ENCODE measurements at places on chromosomes 7 and 10. TPM values are rescaled to one million over a fixed set of nuclear protein-coding genes. Genes with fewer than 3 reads are reported as not detected.

DNA sequence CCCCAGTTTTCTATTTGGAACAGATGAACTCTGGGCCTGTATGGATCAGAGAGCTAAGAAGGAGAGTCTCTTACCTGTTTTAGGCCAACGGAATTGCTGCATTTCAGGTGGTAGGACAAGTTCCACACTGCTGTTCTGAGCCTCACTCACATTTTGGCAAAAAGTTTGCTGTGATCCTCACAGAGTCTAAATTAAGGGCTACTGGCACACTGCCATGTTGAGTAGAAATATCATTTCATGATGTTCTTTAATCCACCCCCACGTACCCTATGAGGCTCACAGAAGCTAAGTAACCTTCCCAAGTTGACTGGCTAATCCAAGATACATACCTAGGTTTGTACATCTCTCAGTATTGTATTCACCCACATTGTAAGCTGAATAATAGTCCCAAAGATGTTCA, 447.2 kb downstream of the INHBA start:
- no peak overlapping the region for H3K27ac ChIP-seq
- H3K4me3 ChIP-seq, result no peak overlapping the region
- DNase-seq, result no peak
- H3K27me3 ChIP-seq, result no peaks in the 10 kb centered on the region
- H3K4me1 ChIP-seq, result no peaks in the 10 kb centered on the region
- no peaks in the 10 kb centered on the region for H3K36me3 ChIP-seq

DNA sequence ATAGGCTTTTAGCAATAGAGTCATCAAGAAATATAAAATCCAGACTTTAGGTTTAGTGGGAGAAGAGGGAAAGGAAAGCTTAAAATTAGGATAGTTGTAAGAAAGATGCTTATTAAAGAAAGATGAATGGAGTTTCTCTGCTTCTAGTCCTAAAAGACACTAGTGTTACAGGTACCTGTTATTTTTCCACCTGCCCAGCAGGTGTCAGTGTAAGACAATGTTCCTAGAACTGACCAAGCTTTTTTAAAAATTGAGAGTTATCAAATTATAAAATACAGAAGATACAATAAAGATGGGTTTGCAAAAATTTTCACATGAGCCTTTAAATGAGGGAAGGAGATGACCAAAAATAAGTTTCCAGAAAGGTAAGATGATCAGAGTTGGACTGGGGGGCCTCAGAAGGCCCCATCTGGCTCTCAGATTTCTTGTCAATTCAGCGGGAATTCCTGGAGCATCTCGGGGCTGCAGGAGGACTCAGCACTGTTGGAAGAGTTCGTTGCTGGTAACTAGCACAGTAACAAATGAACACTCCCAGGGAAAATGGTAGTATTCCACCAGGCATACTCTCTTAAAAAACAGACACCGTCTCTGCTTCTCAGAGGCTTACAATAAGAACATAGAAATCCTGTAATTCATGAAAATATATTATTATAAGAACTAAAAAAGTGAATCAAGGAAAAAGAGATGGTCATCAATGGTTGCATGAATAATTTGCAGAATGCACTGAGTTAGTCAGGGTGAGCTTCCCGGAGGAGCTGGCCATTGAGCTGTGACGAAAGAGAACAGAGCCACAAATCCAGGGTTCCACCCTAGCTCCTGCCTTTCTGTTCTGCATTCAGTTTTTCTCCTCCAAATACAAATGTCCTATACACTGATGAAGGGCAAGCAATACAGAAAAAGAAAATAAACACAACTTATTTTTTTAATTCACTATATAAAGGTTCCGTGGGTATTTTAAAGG, 71.8 kb upstream of the PIK3CG start:
- DNase-seq, result no peak
- no peaks in the 10 kb centered on the region for H3K4me1 ChIP-seq
- H3K27ac ChIP-seq, result no peak overlapping the region
- no peaks in the 10 kb centered on the region for H3K27me3 ChIP-seq

Gene OR2A42
- not detected for total RNA-seq

GRCh38 chr10:70715853-70716795, 43.8 kb downstream of the ADAMTS14 start:
- no peaks in the 10 kb centered on the region for H3K27me3 ChIP-seq
- H3K36me3 ChIP-seq, result no peaks in the 10 kb centered on the region
- peaks cover 2% of the 10 kb centered on the region for H3K4me1 ChIP-seq
- no peak overlapping the region for H3K4me3 ChIP-seq
- no peak overlapping the region for H3K27ac ChIP-seq

GRCh38 chr7:148060724-148061123, 529.8 kb upstream of the C7orf33 start:
- DNase-seq, result no peak
- H3K27ac ChIP-seq, result no peak overlapping the region
- H3K4me1 ChIP-seq, result no peaks in the 10 kb centered on the region
- H3K36me3 ChIP-seq, result no peaks in the 10 kb centered on the region
- H3K4me3 ChIP-seq, result no peak overlapping the region

DNA sequence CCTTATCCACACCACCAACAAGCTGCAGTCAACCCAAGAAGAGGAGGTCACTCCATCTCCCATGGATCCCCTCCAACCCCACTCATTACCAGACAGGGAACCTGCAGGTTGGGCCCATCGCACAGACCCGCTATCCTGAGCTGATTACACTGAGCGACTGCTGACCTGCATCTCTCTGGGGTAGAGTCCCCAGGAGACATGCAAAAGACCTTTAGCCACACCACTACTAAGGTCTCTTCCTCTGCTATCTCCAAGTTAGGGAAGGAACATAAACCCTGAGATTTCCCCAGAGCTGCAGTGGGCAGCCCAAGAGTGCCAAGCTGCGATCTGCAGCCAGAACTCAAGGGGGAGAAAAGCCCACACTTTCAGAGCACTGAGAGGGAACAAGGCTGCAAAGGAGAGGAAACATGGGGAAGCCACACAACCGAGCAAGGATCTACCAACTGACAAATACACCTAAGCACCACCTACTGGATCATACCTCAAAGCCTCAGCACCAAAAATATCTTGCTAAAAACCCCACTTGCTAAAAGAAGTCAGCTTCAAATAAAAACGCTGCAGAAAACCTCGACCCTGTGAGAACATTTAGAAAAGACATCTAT, 298.2 kb downstream of the SORCS1 start:
- H3K4me3 ChIP-seq, result no peak overlapping the region
- H3K36me3 ChIP-seq, result no peaks in the 10 kb centered on the region
- H3K27ac ChIP-seq, result no peak overlapping the region

Gene KAT6B
- 32.4 TPM for total RNA-seq

GRCh38 chr7:64876792-64877713, 26.0 kb upstream of the ZNF273 start:
- peak; percentile 4 for DNase-seq
- H3K36me3 ChIP-seq, result no peaks in the 10 kb centered on the region
- H3K4me1 ChIP-seq, result no peaks in the 10 kb centered on the region
- H3K4me3 ChIP-seq, result no peak overlapping the region

GRCh38 chr10:16384021-16384420, 52.8 kb upstream of the PTER start:
- peaks cover 11% of the 10 kb centered on the region for H3K4me1 ChIP-seq
- H3K4me3 ChIP-seq, result no peak overlapping the region
- H3K27me3 ChIP-seq, result no peaks in the 10 kb centered on the region
- no peak for DNase-seq

- H3K4me1 ChIP-seq, result no peaks in the 10 kb centered on the region
- H3K27ac ChIP-seq, result no peak overlapping the region
- peaks cover 41% of the 10 kb centered on the region for H3K36me3 ChIP-seq
- no peak for DNase-seq
Measured at GRCh38 chr7:143300959-143301935, 13.1 kb downstream of the CASP2 start.

- no peaks in the 10 kb centered on the region for H3K4me1 ChIP-seq
- H3K4me3 ChIP-seq, result no peak overlapping the region
- H3K27ac ChIP-seq, result no peak overlapping the region
- H3K27me3 ChIP-seq, result no peaks in the 10 kb centered on the region
- no peaks in the 10 kb centered on the region for H3K36me3 ChIP-seq
- no peak for DNase-seq
Measured at GRCh38 chr10:37681617-37681999, 175.8 kb downstream of the ZNF248 start.

DNA sequence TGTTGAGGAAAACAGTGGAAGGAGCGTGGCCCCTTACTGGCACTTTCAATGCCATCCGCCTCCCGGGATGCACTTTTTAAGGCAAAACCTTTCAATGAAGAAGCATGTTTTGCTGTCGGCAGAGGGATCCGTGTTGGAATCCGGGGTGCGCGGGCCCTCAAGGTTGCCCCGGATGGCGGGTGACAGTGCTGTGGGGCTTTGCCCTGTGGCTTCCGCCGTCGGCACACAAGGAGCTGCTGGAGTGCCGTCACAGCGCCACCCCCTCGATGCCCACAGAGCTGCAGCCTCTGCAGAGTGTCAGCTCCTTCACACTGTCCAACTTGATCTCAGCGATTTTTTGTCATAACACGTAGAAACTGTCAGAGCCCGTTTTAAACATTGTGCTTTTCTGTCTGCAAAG, 59.0 kb downstream of the NKX6-2 start:
- no peak overlapping the region for H3K4me3 ChIP-seq
- H3K36me3 ChIP-seq, result no peaks in the 10 kb centered on the region
- no peak overlapping the region for H3K27ac ChIP-seq
- H3K27me3 ChIP-seq, result 0 out of 2 replicates have a peak, but pooled peaks cover 2% of the 10 kb centered on the region
- H3K4me1 ChIP-seq, result no peaks in the 10 kb centered on the region

Gene ZNF37A
- 12.2 TPM for total RNA-seq

Gene STAG3
- 3.8 TPM for total RNA-seq

GRCh38 chr10:68470300-68470699, 1.5 kb downstream of the DNA2 start:
- H3K4me1 ChIP-seq, result peaks cover 2% of the 10 kb centered on the region
- no peak overlapping the region for H3K27ac ChIP-seq
- H3K36me3 ChIP-seq, result peaks cover 12% of the 10 kb centered on the region
- H3K4me3 ChIP-seq, result peak overlapping the region; percentile 74
- H3K27me3 ChIP-seq, result peaks cover 2% of the 10 kb centered on the region
- DNase-seq, result no peak

GRCh38 chr7:68187532-68187931, 1190.9 kb downstream of the TYW1 start:
- no peaks in the 10 kb centered on the region for H3K27me3 ChIP-seq
- H3K27ac ChIP-seq, result no peak overlapping the region
- H3K4me1 ChIP-seq, result no peaks in the 10 kb centered on the region
- no peak for DNase-seq

GRCh38 chr10:123140164-123140982, 4.6 kb downstream of the HMX3 start:
- peaks cover 87% of the 10 kb centered on the region for H3K27me3 ChIP-seq
- no peaks in the 10 kb centered on the region for H3K36me3 ChIP-seq
- DNase-seq, result no peak
- H3K27ac ChIP-seq, result no peak overlapping the region
- peak overlapping the region; percentile 43 for H3K4me3 ChIP-seq

Gene CAMK2B
- 0.15 TPM for total RNA-seq

DNA sequence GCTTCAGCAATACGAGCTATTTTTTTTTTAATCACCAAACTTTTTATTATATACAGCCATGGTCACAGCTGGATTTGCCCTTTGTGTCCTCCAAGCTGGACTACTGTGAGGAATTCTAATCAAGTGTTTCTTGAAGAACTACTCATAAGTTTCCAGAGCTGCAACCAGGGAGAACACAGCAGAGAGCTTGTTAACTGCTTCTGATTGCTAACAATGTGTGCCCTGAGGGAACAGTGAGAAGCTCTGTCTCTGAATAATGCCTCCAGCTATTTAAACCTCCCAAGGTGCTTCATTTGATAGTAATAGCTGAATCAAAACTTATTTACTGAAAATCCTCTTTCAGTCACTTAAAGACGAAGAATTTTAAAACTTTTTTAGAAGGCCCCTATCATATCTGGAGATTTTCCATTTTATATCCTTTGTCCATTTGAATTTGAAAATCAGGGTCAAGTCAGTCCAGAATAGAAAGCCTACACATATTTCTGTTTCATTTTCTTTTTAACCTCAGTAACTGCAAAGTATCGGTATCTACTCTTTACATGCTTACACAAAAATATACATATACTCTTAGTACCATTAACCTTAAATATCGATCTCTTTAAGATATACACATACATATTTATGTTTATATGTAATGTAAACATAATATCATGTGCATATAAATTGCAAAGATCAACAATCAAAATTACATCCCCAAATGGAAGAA, 1024.2 kb downstream of the GRM8 start:
- no peak overlapping the region for H3K27ac ChIP-seq
- H3K4me1 ChIP-seq, result no peaks in the 10 kb centered on the region
- no peaks in the 10 kb centered on the region for H3K27me3 ChIP-seq
- H3K4me3 ChIP-seq, result no peak overlapping the region
- no peak for DNase-seq

DNA sequence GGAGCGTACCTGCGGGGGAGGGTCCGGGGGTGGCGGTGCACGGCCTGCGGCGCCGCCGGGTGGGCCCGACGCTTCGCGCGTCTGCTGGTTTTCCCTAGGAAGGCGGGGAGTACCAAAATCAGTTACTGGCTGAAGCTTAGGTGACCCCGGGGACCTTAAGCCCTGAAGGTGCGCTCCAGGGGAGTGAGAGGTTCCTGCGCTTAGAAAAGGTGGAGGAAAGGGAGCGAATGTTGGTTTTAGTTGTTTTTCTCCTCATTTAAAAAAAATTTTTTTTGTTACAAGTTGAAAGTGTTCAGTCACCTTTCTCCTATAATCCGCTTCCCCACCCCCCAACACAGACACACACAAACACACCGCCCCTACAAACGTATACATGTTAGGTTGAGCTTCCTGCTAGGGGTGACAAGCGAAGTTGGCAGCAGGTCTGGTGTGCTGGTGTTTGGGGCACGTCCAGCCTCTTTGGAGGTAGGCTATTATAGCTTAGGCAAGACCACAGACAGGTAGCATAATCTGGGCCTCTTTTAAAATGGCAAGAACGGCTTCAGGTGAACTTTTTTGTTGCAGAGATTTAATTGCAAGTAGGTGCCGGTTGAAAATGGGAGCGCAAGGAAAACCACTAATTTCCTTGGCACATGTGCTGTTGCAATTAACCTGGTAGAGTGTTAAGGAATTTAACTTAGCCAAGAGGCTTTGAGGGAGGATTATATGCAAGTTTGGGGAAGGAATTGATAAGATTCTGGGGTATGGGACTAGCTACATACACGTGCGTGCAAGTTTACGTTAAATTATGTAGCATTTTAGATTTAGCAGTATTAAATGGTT, 945 bp downstream of the ADD3 start:
- no peak for DNase-seq
- peak overlapping the region; percentile 68 for H3K4me3 ChIP-seq
- H3K4me1 ChIP-seq, result peaks cover 8% of the 10 kb centered on the region
- H3K27me3 ChIP-seq, result no peaks in the 10 kb centered on the region

Gene CALML3
- total RNA-seq, result not detected
